ENCODE measurements at places on chromosomes 2 and 18. TPM values are rescaled to one million over a fixed set of nuclear protein-coding genes. Genes with fewer than 3 reads are reported as not detected.

DNA sequence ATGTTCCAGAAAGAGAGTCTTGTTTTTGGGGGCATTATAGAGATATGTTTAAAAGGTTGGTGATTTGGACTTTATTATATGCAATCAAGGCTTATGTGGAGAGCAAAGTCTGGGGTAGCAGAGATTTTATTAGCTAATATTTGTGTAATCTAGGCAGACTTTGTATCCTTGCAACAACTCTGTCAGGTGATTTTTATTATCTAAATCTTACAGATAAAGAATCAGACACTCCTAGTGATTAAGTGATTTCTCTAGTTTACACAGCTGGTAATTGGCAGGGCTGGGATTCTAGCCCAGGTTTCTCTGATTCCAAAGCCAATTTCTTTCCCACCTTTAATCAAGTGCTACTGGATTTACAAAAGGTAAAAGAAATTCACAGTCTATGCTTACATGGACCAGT is 33.3 kb upstream of the NCK2 start:
- DNase-seq, result no peak

DNA sequence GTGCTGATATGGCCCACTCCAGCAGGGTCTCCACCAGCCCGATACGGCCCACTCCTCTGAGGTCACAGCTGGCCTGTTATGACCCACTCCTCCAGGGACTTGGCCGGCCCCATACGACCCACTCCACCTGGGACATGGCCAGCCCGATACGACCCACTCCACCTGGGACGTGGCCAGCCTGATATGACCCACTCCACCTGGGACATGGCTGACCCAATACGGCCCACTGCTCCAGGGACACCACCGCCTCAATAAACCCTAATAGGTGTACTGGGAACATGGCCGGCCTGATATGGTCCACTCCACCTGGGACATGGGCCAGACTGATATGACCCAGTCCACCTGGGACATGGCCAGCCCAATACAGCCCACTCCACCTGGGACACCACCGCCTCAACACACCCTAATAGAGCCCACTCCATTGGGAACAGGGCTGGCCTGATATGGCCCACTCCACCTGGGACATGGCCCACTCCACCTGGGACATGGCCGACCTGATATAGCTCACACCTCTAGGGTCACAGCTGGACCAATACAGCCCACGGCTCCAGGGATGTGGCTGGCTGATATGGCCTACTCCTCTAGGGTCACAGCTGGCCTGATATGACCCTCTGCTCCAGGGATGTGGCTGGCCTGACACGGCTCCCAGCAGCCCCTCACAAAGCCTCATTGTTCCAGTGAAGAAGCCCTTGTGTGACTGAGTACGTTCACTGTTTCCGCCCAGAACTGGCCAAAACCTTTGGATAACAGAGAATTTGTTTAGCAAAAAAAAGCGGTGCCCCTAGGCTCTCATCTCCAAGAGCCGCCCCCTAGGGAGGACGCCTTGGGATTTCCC is 245.6 kb downstream of the HDAC4 start:
- DNase-seq, result no peak

DNA sequence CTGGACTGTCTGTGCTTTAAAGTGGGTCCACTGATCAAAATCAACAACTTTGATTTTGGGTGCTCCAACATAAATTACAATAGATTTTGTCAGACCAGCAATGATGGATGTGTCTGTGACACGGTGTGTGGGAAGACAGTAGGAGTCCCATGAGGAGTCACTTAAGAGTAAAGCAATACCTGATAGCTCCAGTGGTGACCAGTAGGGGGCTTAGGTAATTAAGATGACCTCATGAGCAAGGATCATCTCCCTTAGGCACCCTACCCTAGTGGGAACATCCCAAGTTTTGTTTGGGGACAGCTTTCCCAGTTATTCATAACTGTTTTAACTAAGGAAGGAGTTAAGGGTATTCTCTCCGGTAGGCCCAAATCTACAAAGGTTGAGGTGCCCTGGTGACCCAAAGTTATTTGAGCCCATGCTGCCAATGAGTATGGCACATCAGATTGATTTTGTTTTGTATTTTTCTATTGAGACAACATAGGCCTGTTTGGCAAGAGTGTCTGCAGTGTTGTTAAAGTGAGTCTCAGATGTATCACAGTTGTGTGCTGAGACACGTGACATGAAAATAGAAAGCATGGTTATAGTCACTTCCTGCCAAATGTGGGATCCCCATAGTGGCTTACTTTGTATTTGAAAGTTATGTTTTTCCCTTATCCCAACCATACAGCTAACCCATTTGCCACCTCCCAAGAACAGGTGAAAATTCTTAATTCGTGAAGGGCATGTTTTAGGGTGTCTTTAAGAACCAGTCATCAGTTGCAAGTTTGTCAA is 1337.6 kb upstream of the SLC39A10 start:
- DNase-seq, result no peak

DNA sequence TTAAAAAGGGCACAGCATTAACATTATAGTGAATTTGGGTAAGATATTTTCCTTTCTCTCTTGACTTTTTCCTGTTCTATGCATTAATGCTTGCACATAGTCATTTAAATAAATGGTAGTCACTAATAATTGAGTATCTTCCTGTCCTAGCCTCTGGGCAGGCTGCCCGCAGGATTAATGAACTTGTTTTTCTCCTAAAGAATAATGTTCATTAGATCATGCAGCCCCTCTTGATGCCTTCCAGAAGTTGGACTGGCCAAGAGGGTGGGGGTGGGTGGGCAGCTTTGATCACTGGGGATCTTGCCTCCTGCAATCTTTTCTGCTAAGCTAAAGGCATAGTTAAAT is 514.5 kb upstream of the CDH2 start:
- DNase-seq, result peak; percentile 3

DNA sequence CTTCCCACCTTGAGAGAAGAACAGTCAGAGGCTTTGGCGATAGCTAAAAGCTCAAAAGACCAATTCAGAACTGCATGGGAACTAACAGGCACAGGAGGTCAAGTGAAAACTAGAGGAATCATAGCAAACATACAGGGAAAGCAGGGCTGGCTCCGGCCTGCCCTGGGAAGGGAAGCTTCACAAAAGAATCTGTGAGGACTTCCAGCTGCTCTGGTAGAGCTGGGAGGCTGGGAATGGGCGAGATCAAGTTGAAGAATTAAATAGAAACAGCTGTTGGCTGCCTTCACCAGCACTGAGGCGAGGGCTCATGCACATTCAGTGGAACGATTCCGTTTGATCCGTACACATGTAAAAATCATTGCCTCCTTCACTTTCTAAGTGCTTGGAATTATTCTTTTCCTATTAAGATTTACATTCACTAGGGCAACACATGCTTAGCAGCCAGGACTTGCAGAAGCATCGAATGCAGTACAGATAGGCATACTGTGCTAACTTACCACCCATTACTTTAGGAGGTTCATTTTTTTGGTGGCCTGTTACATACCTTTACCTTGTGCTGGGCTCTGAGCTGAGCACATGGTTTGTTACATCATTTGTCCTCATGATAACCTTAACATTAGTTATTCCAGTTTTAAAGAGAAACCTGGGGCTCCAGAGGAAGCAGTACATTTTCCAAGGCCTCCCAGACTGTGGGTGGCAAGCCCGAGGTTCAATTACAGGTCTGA is 125.4 kb upstream of the RNF152 start:
- DNase-seq, result peak; percentile 98

GRCh38 chr18:58542426-58543159 is 86.3 kb downstream of the ALPK2 start:
- no peak for DNase-seq

- no peak for DNase-seq
Observed at GRCh38 chr2:239255628-239256349, 145.0 kb downstream of the HDAC4 start.

DNA sequence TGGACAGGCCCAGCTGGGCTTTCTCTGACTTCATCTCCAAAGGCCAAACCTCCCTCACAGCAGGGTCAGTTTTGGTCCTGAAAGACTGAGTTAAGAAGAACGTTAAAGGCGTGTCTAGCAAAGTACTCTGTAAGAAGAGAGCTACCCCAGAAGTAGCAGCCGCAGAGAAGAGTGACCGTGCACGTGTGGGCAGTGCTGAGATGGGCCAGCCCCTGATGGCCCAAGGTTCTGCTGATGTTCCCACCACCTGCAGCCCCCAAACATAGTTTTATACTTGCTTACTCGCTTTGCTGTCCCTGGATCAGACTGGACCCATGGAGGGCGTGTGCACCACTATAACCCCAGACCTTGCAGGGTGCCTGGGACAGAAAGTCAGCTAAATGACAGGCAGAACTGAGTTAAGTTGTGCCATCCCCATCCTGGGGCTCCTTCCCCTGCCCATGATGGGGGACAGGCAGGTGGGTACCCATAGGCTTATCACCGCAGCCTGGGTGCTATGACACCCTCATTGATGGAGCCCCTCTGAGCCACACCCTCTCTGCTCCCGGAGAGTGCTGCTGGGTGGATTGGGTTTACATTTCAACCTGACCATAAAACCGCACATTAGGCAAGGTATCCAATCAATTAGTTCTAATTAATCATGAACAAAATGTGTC is 367.3 kb upstream of the HS6ST1 start:
- no peak for DNase-seq

DNA sequence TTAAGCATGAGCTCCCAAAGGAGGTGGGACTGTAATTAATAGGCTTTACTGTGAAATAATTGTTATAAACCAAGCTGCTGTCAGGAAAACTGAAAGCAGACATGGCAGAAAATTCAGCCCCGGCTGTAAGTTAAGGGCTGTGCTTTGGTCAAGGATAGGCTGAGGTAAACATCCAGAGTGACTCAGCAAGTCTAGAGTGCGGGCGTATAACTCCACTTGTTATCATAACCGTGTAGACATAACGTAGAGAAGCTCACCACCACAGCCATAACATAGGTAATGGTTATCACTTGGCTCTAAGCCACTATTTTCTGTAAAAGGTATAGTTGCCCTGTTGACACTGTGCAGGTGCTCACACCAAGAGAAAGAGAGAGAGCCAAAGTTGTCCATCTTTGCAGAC is 316.8 kb downstream of the DCDC2C start:
- no peak for DNase-seq

DNA sequence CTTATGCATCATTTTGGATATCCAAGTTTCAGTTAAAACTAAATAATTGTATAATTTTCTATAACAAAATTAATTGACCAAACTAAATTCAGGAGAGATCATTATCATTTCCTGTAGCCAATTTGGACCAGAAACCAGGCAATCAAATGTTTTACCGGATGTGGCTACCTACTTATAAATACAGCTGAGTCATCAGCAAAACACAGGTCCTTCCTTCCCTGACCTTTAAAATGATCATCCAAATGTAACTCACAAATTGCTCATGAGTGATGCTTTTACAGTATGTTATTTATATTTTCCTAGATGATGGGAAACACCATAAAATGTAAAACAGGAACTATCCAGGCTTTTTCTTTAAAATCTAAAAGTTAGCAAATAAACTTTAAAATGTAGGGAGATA is 133.7 kb downstream of the CBLN2 start:
- DNase-seq, result no peak

DNA sequence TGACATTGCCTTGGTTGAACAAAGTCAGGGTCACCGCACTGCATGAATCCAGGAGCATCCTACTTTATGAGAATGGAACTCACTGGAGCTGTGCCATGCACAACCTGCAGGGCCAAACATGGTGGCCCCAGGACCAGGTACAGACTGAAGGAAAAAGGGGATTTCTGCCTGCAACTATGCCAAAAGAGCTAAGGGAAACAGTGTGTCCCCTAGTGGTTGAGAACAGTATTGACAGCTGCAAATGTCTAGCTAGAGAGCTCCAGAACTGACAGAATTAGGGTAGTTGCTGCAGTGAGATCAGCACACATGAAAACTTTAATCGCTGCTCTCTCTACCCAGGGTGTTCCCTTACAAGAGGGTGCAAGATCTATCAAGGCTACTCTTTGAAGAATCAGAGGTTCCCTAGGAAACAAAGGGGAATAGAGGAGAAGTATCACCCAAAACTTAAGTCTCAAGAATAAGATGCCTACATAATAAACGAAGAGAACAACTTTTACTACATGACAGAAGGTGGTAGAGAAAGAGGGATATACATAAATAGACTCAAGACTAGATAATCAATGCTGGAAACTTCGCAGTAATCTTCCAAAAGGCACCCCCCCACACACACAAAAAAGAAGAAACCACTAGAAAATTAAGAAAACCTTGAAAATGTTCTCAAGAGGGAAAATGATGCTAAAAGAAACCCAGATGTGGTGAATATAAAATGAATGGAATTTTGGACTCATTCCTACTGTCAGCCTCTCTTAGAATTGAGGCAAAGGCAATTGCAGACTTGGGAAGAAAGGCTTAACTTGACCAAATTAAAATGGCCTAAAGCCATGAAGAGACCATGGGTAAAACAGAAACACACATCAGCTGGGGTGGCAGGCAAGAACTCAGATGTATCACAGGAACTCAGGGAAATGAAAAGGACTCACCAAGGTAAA is 43.6 kb upstream of the IHH start:
- DNase-seq, result no peak

- DNase-seq, result no peak
Observed at GRCh38 chr2:126884861-126885750, 13.6 kb upstream of the TEX51 start.

Gene GREB1L
- 0.08 TPM for polyA plus RNA-seq
